Endodermal cell (in vitro differentiated cells): ENCODE measurements at places on chromosomes 3 and 15.
A peak's percentile ranks its signal among the peaks of the same experiment; 100 is the strongest.

DNA sequence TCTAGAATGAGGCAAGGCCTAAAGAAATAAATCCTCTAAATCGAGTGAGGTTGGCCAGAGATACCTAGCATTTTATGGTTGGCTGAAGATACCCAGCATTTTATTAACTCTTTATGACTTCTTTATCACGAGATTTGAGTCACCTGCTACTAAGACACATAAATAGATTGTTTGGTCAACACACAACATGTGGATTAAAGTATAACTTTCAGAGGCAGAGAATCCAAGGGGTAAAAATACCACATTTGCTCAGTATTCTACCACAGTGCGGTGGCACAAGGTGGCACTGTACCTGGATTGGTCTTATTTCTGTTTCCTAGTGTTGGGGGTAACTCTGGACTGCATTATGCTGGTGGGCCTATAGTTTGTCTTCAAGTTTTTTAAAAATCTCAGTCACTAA is 27.0 kb upstream of the VILL start:
- no peak for DNase-seq

DNA sequence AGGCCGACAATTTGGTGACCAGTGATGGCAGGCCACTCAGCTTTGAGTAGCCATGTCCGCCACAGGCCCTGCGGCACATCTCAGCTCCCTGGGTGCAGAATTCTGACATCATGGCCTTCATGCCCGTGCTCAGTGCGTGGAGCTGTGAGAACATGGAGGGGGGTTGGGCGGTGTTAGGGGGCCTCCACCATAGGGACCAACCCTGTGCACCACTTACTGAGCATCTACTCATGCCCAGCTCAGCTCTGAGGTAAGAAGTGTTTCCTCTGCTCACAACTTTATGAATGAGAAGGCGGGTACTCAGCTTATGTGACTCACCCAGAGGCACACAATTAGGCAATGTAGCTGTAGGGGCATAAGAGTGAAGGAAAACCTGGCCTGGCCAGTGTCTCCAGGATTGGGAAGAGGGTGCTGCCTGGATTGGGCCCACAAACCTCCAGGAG is 10.5 kb downstream of the ACOX2 start:
- DNase-seq: peak; percentile 72

GRCh38 chr3:55569033-55569599 is 82.0 kb upstream of the WNT5A start:
- no peak for DNase-seq

DNA sequence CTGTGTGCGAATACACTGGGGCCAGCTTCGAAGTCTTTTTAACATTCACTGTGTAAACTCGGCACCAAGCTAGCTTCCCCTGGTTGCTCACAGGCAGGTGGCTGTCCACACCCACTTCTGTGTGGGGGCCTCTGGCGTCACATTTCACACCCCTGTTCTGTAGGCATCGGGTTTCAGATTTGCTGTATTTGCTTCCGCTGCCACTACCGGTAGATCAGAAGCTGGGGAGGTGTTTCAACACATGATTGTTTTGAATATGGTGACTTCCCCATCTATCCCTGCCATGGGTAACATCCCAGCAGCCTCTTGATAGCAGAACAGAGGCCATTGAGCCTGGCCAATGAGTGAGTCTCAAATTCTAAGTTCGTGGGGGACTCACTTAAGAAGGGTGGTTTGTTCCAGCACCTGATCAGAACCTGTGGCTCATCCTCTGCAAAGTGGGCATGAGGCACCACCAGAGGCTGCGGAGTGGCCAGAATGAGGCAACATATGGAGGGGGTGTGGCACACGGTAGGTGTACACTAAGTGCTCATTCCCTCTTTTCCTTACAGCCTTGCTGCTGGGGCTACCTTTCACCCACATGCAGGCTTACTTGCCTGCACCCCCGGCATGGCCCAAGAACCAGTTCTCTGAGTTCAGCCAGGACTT is 61.5 kb downstream of the IQSEC1 start:
- peak; percentile 63 for DNase-seq

GRCh38 chr3:43410592-43410991 is 124.3 kb downstream of the SNRK start:
- no peak for DNase-seq

DNA sequence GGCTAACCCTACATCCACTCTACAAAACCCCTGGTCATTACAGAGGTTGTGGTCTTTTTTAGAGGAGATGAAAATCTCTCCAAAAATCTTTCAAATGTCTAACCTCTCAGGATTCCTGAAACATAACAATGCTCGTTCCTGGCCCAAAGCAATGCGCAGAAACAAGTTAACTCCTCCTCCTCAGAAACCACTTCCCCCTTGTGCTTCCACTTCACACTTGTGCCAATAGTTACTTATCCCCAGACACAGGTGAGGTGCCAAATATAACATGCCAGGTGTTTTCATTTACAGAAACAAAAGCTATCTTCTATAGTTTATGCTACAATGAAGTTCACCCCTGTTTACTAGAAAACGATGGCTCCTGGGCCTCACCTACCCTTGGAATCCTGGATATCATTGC is 6.2 kb downstream of the NDUFAF1 start:
- no peak for DNase-seq

DNA sequence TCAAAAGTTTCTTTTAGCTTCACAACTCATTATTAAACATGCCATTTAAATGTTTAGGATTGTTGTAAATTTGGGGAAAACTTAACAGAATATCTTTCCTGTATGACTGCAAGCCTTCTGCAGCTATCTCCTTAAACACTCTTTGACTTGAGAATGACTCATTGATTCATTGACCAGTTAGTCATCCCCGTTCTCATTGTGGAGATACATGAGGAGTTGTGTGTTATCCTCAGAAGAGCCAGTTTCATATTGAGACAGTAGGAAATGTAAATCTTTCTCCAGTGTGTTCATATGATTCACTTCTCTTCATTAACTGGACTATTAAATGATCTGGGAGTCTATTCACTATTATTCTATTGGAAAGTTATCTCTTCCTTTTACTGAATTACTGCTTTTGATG is 83.0 kb downstream of the CRYGS start:
- DNase-seq: no peak
